IPS DF 6.9 (cell line): ENCODE measurements at places on chromosomes 3 and 15.

DNA sequence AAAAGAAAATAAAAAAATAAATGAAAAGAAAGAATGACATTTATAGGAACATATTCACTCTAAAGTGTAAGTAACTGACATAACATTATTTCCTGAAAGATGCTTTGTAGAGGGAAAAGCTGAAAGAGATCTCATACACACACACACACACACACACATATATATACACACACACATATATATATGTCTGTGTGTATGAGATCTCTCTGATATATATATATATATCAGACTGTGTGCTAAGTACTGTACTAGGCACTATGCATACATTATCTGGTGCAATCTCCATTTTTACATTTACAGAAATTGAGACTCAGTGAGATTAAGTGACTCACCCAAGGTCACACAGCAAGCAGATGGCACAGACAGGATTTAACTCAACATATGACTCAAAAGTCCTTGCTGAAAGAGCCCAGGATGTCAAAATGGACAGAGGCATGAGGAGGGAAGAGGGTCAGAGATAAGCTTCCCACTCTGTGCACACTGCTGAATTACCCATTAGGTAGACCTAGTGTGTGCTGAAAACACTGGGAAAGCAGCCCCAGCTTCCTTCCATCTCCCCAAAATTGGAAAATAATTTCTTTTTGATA, 15.0 kb downstream of the BHLHE40 start:
- no peak for DNase-seq

DNA sequence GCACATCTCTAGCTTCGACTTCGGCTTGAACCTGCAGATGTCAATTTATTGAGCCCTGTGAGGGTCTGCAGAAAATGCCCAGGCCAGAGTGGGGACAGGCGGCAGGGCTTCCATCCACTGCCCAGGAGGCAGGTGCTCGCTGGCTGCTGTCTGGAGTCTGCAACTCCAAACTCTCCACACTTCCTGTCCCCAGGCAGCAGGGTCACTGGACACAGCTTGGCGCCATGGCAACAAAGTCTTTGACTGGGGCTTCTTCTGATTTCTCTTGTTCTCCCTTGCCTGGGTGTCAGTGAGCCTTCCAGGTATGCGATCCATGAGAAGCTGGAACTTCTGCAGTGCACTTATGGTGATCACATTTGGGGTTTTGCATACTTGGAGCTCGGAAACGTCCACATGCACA, 33.5 kb downstream of the SV2B start:
- no peak for DNase-seq

GRCh38 chr3:32181365-32181764, 57.1 kb upstream of the CMTM8 start:
- DNase-seq = no peak

- no peak for DNase-seq
Observed at GRCh38 chr3:32597656-32598055, 27.0 kb upstream of the DYNC1LI1 start.

GRCh38 chr15:39661776-39662175, 80.9 kb downstream of the THBS1 start:
- no peak for DNase-seq
